ENCODE measurements at places on chromosomes 13 and 19. TPM values are rescaled to one million over a fixed set of nuclear protein-coding genes. Genes with fewer than 3 reads are reported as not detected.

WDR87 gene
- not detected for total RNA-seq

ADGRE1 gene
- total RNA-seq: 8.9 TPM

CEACAM7 gene
- not detected for total RNA-seq

DENND1C gene
- 54.3 TPM for total RNA-seq

DNA sequence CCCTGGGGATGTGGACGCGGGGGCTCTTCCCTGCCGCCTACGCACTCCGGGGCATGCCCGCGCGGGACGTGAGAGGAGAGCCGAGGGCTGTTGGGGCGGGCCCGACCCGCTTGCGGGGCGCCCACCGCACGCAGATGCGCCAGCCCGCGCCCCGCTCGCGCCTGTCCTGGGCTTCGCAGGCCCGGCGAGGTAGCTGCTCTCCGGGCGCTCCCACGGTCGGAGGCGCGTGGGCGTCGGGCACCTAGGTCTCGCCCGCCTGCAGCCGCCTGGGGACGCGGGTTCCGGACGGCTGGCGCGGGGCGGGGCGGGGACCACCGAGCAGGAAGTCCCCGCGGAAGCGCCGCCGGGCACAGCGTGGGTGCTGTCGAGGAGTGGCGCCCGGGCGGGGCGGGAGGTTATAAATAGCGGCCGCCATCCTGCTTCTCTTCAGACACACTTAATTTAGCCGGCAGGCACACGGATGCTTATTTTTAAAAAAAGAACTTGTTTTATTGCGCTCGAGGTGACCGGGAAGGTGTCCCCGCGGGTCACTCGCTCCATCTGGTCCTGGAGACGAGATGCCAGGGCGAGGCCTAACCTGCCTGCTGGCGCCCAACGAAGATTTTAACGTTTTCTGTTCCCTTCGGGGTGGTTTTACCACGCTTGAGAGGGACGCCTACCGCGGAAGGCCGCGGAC, 561 bp upstream of the GJA3 start:
- H3K27ac ChIP-seq: no peak overlapping the region
- peak overlapping the region; percentile 71 for H3K4me3 ChIP-seq
- no peak for DNase-seq
- H3K4me1 ChIP-seq: no peaks in the 10 kb centered on the region

DNA sequence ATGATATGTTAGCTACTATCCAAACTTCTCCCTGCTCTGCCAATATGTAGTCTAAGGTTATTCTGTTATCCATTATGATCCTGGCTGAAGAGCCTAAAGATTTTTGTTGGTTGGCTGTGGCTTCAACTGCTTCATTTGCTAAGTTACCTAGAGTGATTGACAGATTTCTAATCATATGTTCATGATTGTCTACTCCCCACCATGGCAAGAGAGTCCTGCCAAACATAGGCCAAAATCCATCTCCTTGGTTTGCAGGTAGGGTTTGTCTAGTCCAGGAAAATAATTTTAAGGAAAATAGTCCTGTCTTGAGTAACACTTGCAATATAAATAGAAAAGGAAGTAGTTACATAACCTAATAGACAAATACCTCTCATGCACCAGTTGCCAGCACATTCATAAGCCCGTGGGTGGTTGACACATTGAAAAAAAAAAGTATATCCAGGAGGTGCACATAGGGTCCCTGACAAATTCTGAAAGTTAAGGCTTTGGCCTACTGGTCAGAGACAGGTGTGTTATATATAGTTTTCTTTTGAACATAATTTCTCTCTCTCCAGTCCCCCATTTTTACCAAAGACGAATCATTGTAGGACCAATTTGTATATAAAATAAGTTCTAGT, 5.4 kb upstream of the CBY2 start:
- peak overlapping the region; percentile 66 for H3K4me3 ChIP-seq
- H3K4me1 ChIP-seq: peaks cover 15% of the 10 kb centered on the region
- peak; percentile 64 for DNase-seq
- no peaks in the 10 kb centered on the region for H3K27me3 ChIP-seq
- peak overlapping the region; percentile 98 for H3K27ac ChIP-seq

DNA sequence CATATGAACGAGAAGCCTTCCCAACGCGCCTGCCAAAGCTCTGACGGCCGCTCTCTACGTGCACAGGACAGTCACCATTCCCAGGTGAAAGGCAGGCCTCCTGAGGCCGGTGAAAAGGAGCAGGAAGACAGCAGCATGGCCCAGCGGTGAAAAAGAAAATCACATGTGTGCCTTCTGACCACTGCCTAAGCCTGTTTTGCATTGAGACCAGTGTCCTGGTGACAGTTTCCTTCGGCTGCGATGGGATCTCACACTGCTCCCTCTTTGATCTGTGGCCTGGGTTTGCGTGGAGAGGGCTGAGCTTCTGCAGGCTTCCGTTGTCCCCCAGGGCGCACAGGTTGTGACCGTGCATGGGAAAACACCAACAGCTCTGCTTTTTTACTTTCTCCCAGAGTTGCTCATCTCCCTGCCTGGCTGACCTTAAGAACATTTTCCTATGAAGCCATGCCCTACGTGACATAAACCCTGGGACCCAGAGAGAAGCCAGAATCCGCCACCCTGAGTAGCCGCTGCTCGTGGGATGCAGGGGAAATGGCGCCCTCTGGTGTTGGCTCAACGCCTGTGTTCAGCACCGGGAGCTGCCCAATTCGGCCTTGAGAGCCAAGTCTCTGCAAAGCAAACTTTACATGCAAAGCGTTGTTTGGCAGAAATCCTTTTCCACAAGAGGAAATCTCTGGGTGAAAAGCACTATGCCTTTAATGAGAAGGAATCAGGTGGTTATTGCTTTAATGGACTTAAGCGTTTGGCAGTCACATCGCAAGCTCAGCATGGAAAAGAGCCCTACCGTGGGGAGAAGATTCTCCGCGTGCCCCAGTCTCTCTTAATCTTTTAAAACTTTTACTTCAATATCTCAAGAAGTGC, 112.2 kb upstream of the GPR12 start:
- no peak overlapping the region for H3K4me3 ChIP-seq
- H3K36me3 ChIP-seq: no peaks in the 10 kb centered on the region
- no peaks in the 10 kb centered on the region for H3K27me3 ChIP-seq
- H3K4me1 ChIP-seq: no peaks in the 10 kb centered on the region
- no peak for DNase-seq

DNA sequence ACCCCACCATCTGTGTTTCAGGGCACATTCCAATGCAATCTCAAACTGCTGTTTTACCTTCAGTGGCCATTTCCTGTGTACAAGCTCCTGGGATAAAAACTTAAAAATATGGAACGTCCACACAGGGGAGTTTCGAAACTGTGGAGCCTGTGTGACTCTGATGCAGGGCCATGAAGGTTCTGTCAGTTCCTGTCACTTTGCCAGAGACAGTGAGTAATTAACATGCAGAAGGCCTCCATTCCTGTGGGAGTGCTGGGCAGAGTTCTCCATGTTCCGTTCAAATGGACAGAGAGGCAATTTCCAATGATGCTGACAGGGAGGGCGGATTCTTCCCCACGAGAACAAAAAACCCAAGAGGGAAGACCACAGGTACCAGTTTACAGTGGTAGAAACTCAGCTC, 24.4 kb downstream of the WDR88 start:
- H3K27me3 ChIP-seq: no peaks in the 10 kb centered on the region
- DNase-seq: no peak
- H3K27ac ChIP-seq: no peak overlapping the region
- H3K4me1 ChIP-seq: peaks cover 10% of the 10 kb centered on the region
- no peaks in the 10 kb centered on the region for H3K36me3 ChIP-seq

- no peaks in the 10 kb centered on the region for H3K36me3 ChIP-seq
- no peak overlapping the region for H3K27ac ChIP-seq
- no peak for DNase-seq
- H3K27me3 ChIP-seq: no peaks in the 10 kb centered on the region
- H3K4me1 ChIP-seq: no peaks in the 10 kb centered on the region
Measured at GRCh38 chr19:45303269-45304060, 19.2 kb downstream of the CKM start.

GRCh38 chr13:49494645-49495044, 1.1 kb upstream of the PHF11 start:
- DNase-seq: no peak
- H3K27me3 ChIP-seq: no peaks in the 10 kb centered on the region
- H3K36me3 ChIP-seq: peaks cover 11% of the 10 kb centered on the region
- H3K4me1 ChIP-seq: peaks cover 6% of the 10 kb centered on the region

- no peaks in the 10 kb centered on the region for H3K4me1 ChIP-seq
- H3K36me3 ChIP-seq: no peaks in the 10 kb centered on the region
- DNase-seq: no peak
- H3K27me3 ChIP-seq: no peaks in the 10 kb centered on the region
- H3K27ac ChIP-seq: no peak overlapping the region
Measured at GRCh38 chr13:26964278-26965250, 204.0 kb upstream of the GPR12 start.

- DNase-seq: no peak
- peak overlapping the region; percentile 100 for H3K27ac ChIP-seq
- H3K4me1 ChIP-seq: peaks cover 30% of the 10 kb centered on the region
- no peaks in the 10 kb centered on the region for H3K27me3 ChIP-seq
Measured at GRCh38 chr19:12668932-12669269, 2.3 kb downstream of the WDR83 start.

DNA sequence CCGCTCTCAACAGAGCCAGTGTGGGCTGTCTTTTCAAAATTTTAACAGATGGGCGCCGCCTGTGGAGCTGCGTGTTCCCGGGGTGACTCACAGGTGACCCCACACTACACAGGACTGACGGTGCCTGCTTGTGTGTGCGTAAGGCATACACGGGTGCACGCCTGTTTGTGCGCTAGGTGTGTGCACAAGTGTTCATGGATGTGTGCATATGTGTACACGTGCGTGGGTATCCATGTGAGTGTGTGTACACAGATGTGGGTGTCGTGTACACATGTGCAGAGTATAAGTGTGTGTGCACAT, 92.7 kb upstream of the SOX1 start:
- H3K27me3 ChIP-seq: no peaks in the 10 kb centered on the region
- no peak overlapping the region for H3K27ac ChIP-seq
- H3K4me3 ChIP-seq: no peak overlapping the region

- no peaks in the 10 kb centered on the region for H3K36me3 ChIP-seq
- no peaks in the 10 kb centered on the region for H3K4me1 ChIP-seq
- no peak overlapping the region for H3K27ac ChIP-seq
- no peak for DNase-seq
- H3K27me3 ChIP-seq: no peaks in the 10 kb centered on the region
- H3K4me3 ChIP-seq: no peak overlapping the region
Measured at GRCh38 chr19:56508290-56508778, 679 bp downstream of the ZNF471 start.

DNA sequence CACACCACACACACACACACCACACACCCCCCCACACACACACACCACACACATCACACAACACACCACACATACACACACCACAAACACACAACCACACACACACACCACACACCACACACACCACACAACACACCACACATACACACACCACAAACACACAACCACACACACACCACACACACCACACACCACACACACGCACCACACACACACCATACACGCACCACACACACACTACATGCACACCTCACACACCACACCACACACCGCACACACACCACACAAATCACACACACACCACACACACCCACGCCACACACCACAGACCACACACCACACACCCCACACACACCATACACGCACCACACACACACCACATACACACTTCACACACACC, 83.5 kb downstream of the ZNF557 start:
- H3K4me1 ChIP-seq: no peaks in the 10 kb centered on the region
- H3K27ac ChIP-seq: no peak overlapping the region
- H3K36me3 ChIP-seq: no peaks in the 10 kb centered on the region
- H3K4me3 ChIP-seq: no peak overlapping the region
- no peaks in the 10 kb centered on the region for H3K27me3 ChIP-seq

- H3K27me3 ChIP-seq: no peaks in the 10 kb centered on the region
- DNase-seq: no peak
- H3K4me1 ChIP-seq: peaks cover 48% of the 10 kb centered on the region
- H3K27ac ChIP-seq: peak overlapping the region; percentile 98
- H3K4me3 ChIP-seq: peak overlapping the region; percentile 84
- peaks cover 14% of the 10 kb centered on the region for H3K36me3 ChIP-seq
Measured at GRCh38 chr19:43752287-43752875, 2.4 kb downstream of the SMG9 start.

DNA sequence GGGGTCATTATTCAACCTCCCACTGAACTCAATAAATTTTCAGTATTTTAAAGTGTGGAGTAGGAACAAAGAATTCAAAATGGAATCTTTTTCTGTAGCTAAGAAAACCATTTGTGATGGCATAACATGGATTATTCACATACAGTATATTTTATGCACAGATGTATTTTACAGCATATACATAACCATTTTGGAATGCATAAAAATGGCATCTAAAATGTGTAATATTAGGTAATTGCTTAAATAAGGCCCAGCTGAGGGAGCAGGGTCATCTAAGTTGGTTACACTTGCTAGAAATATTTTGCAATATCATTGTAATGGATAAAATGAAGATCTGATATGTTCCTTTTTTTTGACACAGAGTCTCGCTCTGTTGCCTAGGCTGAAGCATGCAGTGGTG, 146.9 kb downstream of the LMO7 start:
- H3K36me3 ChIP-seq: no peaks in the 10 kb centered on the region
- H3K27ac ChIP-seq: no peak overlapping the region
- DNase-seq: no peak
- H3K27me3 ChIP-seq: no peaks in the 10 kb centered on the region
- H3K4me1 ChIP-seq: no peaks in the 10 kb centered on the region
- no peak overlapping the region for H3K4me3 ChIP-seq

GRCh38 chr19:49761625-49762311, 1.3 kb downstream of the TSKS start:
- no peaks in the 10 kb centered on the region for H3K36me3 ChIP-seq
- H3K4me3 ChIP-seq: no peak overlapping the region
- DNase-seq: no peak
- no peak overlapping the region for H3K27ac ChIP-seq

DNA sequence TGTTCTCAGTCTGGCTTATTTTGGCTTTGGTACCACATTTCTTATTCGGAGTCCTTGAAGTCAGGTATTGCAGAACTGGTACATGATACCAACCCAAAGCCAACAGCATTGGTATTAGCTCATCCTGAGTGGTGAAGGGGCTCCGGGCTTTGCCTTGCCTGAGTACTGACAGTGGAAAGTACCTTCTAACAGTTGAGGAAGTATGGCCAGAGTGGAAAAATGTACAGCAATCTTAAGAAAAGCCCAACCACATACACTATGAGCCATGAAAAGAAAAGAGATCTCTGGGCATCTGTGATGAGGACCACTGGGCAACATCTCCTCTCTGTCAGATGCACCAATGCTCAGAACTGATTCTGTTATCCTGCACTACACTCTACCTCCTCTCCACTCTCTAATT, 8.3 kb downstream of the LCP1 start:
- peaks cover 10% of the 10 kb centered on the region for H3K36me3 ChIP-seq
- no peak for DNase-seq
- H3K4me1 ChIP-seq: peaks cover 43% of the 10 kb centered on the region
- H3K4me3 ChIP-seq: peak overlapping the region; percentile 72
- H3K27ac ChIP-seq: peak overlapping the region; percentile 71

GRCh38 chr19:12936582-12936981, 1.8 kb upstream of the CALR start:
- no peak overlapping the region for H3K4me3 ChIP-seq
- peaks cover 13% of the 10 kb centered on the region for H3K36me3 ChIP-seq
- DNase-seq: no peak

DNA sequence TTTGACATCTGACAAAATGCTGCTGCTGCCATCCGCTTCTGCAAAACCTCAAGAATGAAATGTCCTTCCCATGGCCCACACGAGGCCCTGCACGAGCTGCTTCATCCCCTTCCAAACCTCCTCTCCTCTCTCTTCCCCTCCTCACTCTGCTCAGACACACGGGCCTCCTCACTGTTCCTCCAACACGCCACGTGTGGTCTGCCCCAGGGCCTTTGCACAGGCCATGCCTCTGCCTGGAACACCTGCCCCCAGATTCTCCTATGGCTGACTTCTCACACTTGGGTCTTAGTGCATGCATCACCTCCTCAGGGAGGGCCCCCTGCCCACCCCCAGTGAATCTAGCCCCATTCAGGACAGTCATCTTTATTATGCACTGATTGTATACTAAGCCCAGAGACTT, 15.9 kb downstream of the NRTN start:
- H3K27ac ChIP-seq: no peak overlapping the region
- no peak overlapping the region for H3K4me3 ChIP-seq
- DNase-seq: no peak
- no peaks in the 10 kb centered on the region for H3K27me3 ChIP-seq
